ENCODE measurements at places on chromosomes 7 and 10.

GRCh38 chr7:92246360-92247101 lies 757 bp downstream of the ANKIB1 start:
- H3K36me3 ChIP-seq: no peaks in the 10 kb centered on the region
- DNase-seq: peak; percentile 44
- peak overlapping the region; percentile 86 for H3K4me3 ChIP-seq
- peak overlapping the region; percentile 95 for H3K27ac ChIP-seq
- H3K27me3 ChIP-seq: no peaks in the 10 kb centered on the region
- H3K4me1 ChIP-seq: peaks cover 7% of the 10 kb centered on the region

DNA sequence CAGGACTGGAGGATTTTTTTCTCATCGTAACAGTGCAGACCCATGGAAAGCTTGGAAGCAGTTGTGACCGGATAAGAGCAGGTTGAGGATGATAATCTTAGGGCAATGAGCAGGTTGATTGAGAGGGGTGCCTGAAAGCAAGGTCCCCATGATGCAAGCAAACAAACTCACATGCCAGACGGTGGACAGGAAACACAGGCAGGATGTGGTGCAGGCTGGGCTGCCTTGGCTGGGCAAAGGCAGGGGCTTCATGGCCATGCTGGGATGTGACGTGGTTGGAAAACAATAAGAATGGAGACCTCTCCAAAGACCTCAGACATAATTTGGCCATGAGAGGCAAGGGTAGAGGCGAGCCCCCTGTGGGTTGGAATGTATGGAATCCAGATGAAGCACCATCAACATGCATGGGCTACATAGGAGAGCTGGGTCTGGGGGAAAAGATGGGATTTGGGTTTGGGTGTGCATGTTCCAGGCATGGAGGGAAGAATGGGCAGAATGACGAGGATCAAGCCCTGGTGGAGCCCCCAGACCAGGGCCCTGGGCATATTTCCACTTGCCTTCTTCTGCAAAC lies 58.3 kb downstream of the IKZF1 start:
- peaks cover 92% of the 10 kb centered on the region for H3K4me1 ChIP-seq
- H3K4me3 ChIP-seq: no peak overlapping the region
- H3K27me3 ChIP-seq: no peaks in the 10 kb centered on the region
- H3K27ac ChIP-seq: peak overlapping the region; percentile 78

DNA sequence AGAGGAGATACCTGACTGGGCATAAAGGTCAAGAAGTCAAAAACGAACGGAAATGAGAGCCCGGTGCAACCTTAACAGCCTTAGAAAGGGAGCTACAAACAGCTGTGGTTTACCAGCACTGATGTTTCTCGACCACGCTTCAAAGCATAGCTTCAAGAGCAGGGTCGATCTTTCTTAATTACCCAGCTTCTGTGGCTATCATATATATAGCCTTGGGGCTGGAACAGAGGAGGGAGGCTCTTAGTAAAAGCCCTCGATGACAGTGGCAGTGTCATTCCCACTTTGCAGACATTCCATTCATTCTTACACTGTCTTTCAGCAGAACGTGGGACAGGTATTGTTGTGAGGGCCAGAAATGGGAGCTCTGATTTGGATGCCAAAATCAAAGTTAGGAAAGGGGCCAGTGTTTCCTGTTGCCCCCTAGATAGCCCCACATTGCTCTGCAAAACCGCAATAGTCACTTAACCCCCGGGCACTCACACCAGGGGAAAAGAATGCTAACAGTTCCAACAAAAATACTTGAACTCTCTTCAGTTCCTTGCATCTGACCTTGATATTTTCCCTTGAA lies 141.5 kb downstream of the MTPAP start:
- H3K36me3 ChIP-seq: no peaks in the 10 kb centered on the region
- H3K27ac ChIP-seq: no peak overlapping the region
- H3K4me3 ChIP-seq: no peak overlapping the region
- no peaks in the 10 kb centered on the region for H3K27me3 ChIP-seq

GRCh38 chr10:32938554-32939061 lies 19.4 kb downstream of the ITGB1 start:
- DNase-seq: peak; percentile 36
- peak overlapping the region; percentile 12 for H3K4me3 ChIP-seq
- peak overlapping the region; percentile 80 for H3K27ac ChIP-seq
- peaks cover 15% of the 10 kb centered on the region for H3K4me1 ChIP-seq
- H3K27me3 ChIP-seq: no peaks in the 10 kb centered on the region
- H3K36me3 ChIP-seq: peaks cover 3% of the 10 kb centered on the region

DNA sequence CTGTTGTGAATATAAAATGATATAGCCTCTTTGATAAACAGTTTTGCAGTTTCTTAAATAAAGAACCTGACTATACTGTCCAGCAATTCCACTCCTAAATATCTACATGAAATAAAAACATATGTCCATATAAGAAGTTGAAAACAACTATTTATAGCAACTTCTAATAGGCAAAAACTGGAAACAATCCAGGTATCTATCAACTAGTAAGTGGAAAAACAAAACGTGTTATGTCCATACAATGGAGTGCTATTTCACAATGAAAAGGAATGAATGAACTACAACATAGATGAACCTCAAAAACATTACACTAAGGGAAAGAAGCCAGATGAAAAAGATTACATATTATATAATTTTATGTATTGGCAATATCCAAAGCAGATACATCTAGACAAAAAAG lies 268.9 kb downstream of the CSTF2T start:
- no peaks in the 10 kb centered on the region for H3K4me1 ChIP-seq
- DNase-seq: no peak
- H3K4me3 ChIP-seq: no peak overlapping the region
- no peak overlapping the region for H3K27ac ChIP-seq

DNA sequence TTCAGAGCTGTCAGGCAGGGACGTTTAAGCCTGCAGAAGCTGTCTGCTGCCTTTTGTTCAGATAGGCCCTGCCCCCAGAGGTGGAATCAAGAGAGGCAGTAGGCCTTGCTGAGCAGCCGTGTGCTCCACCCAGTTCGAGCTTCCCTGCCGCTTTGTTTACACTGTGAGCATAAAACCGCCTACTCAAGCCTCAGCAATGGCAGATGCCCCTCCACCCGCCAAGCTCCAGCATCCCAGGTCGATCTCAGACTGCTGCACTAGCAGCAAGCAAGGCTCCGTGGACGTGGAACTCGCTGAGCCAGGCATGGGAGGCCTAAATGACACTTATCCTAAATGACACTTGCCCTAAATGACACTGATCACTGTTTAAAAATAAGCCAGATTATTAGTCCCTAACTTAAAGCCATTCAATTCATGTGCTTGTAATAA lies 6.8 kb upstream of the ASB15 start:
- no peaks in the 10 kb centered on the region for H3K27me3 ChIP-seq
- H3K4me1 ChIP-seq: no peaks in the 10 kb centered on the region
- H3K4me3 ChIP-seq: no peak overlapping the region
- H3K27ac ChIP-seq: no peak overlapping the region
- DNase-seq: no peak

DNA sequence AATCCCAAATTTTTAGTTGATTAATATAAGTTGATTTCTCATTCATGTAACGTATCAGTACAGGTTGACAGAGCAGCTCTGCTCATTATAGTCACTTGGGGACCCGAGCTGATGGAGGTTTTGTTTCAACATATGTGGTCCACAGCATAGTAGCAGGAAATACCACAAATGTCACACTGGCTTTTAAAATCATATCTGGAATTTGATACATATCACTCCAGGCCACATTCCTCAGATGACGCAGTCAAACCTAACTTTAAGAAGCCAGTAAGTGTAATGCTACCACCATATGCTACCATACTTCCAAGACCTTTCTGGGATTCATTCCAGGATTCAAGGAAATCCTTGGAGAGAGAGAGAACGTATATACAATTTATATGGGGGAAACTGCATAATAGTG lies 156.3 kb downstream of the PHF14 start:
- H3K4me1 ChIP-seq: peaks cover 3% of the 10 kb centered on the region
- H3K27me3 ChIP-seq: no peaks in the 10 kb centered on the region
- no peak for DNase-seq

DNA sequence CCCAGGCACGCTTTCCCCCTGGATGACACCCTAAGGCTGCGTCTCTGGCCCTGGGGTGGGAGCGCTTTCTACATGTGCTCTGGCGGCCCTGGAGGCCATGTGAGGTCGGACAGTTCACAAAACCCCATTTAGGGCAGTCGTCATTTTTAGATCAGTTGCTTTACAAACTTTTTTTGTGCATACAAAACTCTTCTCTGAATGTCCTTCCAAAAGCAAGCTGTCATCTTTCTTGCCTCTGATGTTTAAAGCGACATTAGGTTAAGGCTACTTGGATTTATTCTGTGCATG lies 5.9 kb downstream of the MAFK start:
- DNase-seq: no peak
- H3K36me3 ChIP-seq: peaks cover 87% of the 10 kb centered on the region
- H3K27ac ChIP-seq: no peak overlapping the region
- H3K4me3 ChIP-seq: no peak overlapping the region
- peaks cover 17% of the 10 kb centered on the region for H3K4me1 ChIP-seq

DNA sequence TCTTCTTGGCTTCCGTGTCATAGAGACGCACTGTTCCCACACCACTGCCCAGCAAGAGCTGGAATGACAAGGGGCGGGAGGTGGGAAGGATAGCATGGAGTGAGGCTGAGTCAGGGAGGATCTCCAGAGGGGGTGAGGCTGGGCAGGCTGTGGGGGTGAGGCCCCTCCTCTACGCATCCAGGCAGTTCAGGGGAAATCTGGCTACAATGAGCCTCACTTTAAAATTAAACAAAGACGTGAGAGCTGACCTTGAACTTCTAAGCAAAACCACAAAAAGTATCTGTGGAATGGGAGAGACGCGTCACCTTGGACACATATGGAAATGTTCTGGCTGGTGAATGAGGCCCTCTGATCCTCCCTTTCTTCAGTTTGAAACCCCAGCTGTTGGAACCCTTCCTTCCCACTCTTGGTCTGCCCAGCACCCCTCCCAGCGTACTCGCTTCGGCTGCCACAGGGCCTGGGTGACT lies 17.7 kb downstream of the WDR91 start:
- DNase-seq: no peak
- H3K4me3 ChIP-seq: no peak overlapping the region
- H3K27ac ChIP-seq: peak overlapping the region; percentile 38
- H3K27me3 ChIP-seq: no peaks in the 10 kb centered on the region
- H3K4me1 ChIP-seq: no peaks in the 10 kb centered on the region

GRCh38 chr10:98268694-98269431 lies 869 bp upstream of the LOXL4 start:
- no peak overlapping the region for H3K27ac ChIP-seq
- H3K4me3 ChIP-seq: peak overlapping the region; percentile 44
- no peaks in the 10 kb centered on the region for H3K4me1 ChIP-seq
- no peaks in the 10 kb centered on the region for H3K36me3 ChIP-seq
- DNase-seq: no peak
- H3K27me3 ChIP-seq: peaks cover 3% of the 10 kb centered on the region

GRCh38 chr7:81264116-81264515 lies 345.3 kb upstream of the SEMA3C start:
- no peak overlapping the region for H3K4me3 ChIP-seq
- no peaks in the 10 kb centered on the region for H3K27me3 ChIP-seq
- H3K36me3 ChIP-seq: no peaks in the 10 kb centered on the region
- no peak overlapping the region for H3K27ac ChIP-seq

DNA sequence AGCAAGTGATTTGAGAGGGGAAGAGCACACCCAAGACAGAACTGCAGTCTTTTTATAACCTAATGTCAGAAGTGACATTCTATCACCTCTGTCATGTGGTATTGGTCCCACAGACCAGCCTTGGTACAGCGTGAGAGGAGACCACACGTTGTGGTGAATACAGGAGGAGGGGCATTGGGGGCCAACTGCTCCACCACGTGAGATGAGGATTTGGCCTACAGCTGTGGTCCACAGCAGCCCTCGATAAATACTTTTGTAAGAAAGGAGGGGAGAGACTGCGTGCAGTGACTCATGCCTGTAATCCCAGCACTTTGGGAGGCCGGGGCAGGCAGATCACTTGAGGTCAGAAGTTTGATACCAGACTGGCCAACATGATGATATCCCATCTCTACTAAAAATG lies 243.1 kb downstream of the FGFR2 start:
- no peaks in the 10 kb centered on the region for H3K4me1 ChIP-seq
- no peaks in the 10 kb centered on the region for H3K36me3 ChIP-seq
- no peak for DNase-seq
- no peaks in the 10 kb centered on the region for H3K27me3 ChIP-seq
- no peak overlapping the region for H3K4me3 ChIP-seq
- H3K27ac ChIP-seq: no peak overlapping the region

- no peaks in the 10 kb centered on the region for H3K4me1 ChIP-seq
- H3K4me3 ChIP-seq: no peak overlapping the region
- no peaks in the 10 kb centered on the region for H3K36me3 ChIP-seq
Measured at GRCh38 chr10:116796910-116797513, 52.3 kb upstream of the ENO4 start.

DNA sequence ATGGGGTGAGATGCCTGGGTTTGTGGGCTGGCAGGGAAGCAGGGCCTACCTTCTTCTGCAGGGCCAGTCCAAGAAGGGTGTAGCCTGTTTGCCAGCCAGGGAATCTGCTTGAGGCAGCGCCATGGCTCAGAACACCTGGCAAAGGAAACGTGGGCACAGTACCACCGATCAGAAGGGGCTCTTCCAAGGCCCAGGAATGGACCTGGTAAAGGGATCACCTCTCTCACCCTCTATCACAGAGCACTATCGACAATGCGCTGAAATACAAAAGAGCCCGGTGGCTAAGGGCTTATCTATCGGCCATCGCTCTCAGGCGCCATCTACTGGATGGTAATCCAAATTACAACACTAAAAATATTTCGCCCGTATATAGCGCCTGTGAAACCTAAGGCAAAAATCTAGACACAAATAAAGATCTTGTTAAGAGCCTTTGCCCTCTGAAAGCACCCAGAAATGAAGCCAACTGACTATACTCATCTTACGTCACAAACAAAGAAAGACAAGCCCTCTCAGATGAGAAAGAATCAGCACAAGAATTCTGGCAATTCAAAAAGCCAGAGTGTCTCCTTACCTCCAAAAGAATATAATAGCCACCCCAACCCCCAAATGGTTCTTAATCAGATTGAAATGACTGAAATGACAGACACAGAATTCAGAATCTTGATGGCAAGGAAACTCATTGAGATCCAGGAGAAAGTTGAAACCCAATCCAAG lies 217.8 kb upstream of the HPS1 start:
- H3K4me3 ChIP-seq: no peak overlapping the region
- H3K27ac ChIP-seq: no peak overlapping the region
- H3K4me1 ChIP-seq: no peaks in the 10 kb centered on the region

GRCh38 chr7:42493436-42494198 lies 256.6 kb upstream of the GLI3 start:
- no peak overlapping the region for H3K4me3 ChIP-seq
- H3K36me3 ChIP-seq: no peaks in the 10 kb centered on the region
- no peaks in the 10 kb centered on the region for H3K4me1 ChIP-seq
- DNase-seq: no peak
- H3K27ac ChIP-seq: peak overlapping the region; percentile 17
- peaks cover 8% of the 10 kb centered on the region for H3K27me3 ChIP-seq

GRCh38 chr7:138433583-138434443 lies 26.2 kb upstream of the TRIM24 start:
- no peaks in the 10 kb centered on the region for H3K27me3 ChIP-seq
- no peak for DNase-seq
- H3K4me1 ChIP-seq: no peaks in the 10 kb centered on the region
- no peak overlapping the region for H3K27ac ChIP-seq
- H3K4me3 ChIP-seq: no peak overlapping the region

DNA sequence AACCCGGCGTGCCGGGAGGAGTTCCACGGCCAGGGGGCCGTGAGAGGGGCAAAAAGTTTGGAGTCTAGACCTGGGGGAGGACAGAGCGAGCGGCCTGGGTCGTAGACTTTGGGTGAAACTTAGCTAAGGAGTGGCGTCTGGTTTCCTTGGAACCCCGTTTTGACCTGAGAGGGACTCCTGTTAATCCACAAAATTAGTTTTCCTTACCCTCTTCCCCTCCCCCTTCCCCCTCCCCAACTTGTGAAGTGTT lies 574 bp downstream of the MARCHF5 start:
- DNase-seq: no peak
- peak overlapping the region; percentile 98 for H3K4me3 ChIP-seq
- H3K27me3 ChIP-seq: peaks cover 9% of the 10 kb centered on the region
- peak overlapping the region; percentile 91 for H3K27ac ChIP-seq
- no peaks in the 10 kb centered on the region for H3K4me1 ChIP-seq
